ENCODE measurements at places on chromosomes 13 and 19. TPM values are rescaled to one million over a fixed set of nuclear protein-coding genes. Genes with fewer than 3 reads are reported as not detected.

The RELB gene
- total RNA-seq, result 4.0 TPM

The RFX2 gene
- total RNA-seq, result 5.7 TPM

The MYO16 gene
- not detected for total RNA-seq

The CRB3 gene
- total RNA-seq, result not detected

The URAD gene
- not detected for total RNA-seq

The VSTM1 gene
- not detected for total RNA-seq

The PLPP2 gene
- total RNA-seq, result 0.04 TPM

The PIP5K1C gene
- 11.8 TPM for total RNA-seq

The RTBDN gene
- 0.45 TPM for total RNA-seq

DNA sequence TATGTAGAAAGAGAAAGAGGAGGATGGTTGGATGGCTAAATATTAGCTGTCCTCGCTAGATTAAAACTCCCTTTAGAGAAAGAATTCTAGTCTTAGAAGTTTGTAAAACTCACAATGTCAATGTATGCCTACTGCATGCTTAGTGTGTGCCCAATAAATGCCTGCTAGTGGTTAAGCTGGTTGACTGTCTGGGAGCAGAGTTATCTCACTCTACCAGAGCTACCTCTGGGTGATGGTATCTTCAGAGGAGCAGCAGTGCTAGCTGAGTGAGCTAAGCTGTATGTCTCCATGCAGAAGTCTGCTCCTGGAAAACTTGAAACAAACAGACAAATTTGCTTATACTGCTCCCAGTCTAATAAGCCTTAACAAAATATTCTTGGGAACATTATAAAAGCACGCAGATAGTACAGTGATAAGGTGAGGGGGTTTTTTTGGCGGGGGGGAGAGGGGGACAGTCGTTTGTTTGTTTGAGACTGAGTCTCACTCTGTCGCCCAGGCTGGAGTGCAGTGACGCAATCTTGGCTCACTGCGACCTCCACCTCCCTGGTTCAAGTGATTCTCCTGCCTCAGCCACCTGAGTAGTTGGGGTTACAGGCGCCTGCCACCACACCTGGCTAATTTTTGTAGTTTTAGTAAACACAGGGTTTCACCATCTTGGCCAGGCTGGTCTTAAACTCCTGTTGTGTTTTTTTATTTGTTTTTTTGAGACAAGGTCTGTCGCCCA lies 202.8 kb upstream of the TSC22D1 start:
- no peak overlapping the region for H3K4me3 ChIP-seq
- no peak for DNase-seq
- no peaks in the 10 kb centered on the region for H3K4me1 ChIP-seq
- no peaks in the 10 kb centered on the region for H3K36me3 ChIP-seq
- no peak overlapping the region for H3K27ac ChIP-seq
- no peaks in the 10 kb centered on the region for H3K27me3 ChIP-seq

DNA sequence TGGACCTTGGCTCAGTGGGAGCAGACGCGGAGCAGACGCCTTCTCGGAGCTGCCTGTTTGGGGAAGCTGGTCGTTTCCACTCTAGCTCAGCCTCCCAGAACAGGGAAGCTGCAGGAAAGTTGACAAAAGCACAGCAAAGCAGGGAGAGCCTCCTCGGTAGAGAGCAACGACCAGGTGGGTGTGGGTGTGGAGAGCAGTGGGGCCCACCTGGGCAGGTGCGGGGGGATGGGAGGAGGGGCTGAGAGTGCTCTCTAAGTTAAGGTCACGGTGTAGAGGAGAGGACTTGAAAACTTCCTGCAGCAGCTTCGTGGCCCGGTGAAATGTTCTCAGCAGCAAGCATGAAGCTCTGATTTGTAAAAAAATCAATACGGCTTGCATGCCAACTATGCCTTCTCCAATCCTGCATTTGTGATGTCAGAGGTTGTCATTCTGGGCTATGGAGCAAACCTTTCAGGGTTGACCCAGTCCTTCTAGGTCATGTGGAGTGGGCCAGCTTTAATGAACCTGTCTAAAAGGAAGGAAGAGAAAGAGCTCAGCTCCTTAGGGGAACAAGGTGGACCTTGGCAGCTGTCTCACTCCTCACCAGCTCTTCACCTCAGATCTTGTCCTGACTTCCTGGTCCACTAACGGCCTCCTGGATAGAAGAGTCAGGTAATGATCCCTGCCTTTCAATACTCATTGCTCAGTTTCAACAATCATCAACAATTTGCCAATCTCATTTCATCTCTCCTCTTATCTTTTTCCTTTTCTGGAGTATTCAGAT lies 85.8 kb upstream of the UBL3 start:
- H3K36me3 ChIP-seq, result no peaks in the 10 kb centered on the region
- no peak overlapping the region for H3K27ac ChIP-seq
- H3K4me1 ChIP-seq, result no peaks in the 10 kb centered on the region
- no peak for DNase-seq
- H3K27me3 ChIP-seq, result peaks cover 18% of the 10 kb centered on the region

GRCh38 chr19:55688422-55689218 lies 13.6 kb downstream of the EPN1 start:
- peak overlapping the region; percentile 81 for H3K27ac ChIP-seq
- H3K4me3 ChIP-seq, result no peak overlapping the region

- peaks cover 14% of the 10 kb centered on the region for H3K4me1 ChIP-seq
- H3K27ac ChIP-seq, result no peak overlapping the region
- peaks cover 4% of the 10 kb centered on the region for H3K36me3 ChIP-seq
Measured at GRCh38 chr13:110233951-110234280, 73.0 kb downstream of the COL4A1 start.

DNA sequence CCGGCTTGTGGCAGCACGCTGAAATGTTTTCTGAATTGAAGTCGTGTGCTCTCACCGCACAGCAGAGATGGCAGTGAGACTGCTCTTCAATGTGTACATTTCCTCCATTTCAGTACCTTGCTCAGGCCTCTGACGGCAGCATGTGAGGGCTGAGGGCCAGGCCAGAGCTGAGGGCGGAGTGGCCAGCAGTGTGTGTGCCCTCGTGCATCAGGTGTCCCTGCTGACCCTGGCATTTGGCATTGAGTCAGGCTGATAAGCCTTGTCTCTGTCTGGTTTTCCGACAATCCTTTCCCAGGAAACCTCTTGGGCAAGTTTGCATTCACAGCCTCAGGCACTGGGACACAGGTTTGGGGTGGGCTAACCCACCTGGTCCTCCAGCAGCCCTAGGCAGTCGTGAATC lies 62.3 kb downstream of the EFNB2 start:
- no peak overlapping the region for H3K4me3 ChIP-seq
- no peak overlapping the region for H3K27ac ChIP-seq
- no peaks in the 10 kb centered on the region for H3K36me3 ChIP-seq
- H3K27me3 ChIP-seq, result no peaks in the 10 kb centered on the region
- no peaks in the 10 kb centered on the region for H3K4me1 ChIP-seq

DNA sequence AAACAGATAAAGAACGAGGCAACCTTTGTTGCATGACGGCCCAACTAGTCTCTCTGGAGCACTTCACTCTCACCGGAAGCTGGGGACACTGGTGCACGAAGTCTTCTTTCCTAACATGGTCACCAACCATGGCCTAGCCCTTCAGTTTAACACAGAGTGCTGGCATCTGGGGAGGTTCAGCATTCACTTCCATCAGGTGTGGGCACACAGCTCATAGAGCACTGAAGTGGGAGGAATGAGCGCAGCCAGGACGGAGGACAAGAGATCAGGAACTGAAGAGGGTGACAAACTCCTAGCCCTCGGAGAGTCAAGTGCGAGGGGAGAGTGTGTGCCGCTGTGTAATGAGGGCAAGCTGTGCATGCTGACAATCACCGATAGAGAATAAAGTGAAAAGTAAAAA lies 92.4 kb downstream of the CDADC1 start:
- no peaks in the 10 kb centered on the region for H3K4me1 ChIP-seq
- no peaks in the 10 kb centered on the region for H3K36me3 ChIP-seq
- no peak for DNase-seq
- H3K27ac ChIP-seq, result no peak overlapping the region

DNA sequence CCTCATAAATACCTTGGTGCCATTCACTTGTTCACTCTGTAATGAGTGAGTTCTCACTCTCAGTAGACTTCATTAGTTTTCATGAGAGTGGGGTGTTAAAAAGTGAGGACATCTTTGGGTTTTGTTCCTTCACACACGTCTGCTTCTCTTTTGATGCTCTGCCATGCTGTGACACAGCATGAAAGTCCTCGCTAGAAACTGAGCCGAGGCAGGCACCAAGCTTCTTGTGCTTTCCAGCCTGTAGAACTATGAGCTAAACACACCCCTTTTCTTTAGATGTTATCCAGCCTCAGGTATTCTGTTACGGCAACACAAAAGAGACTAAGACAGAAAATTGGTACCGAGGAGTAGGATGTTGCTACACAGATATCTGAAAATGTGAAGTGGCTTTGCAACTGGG lies 43.7 kb downstream of the ALOX5AP start:
- H3K27me3 ChIP-seq, result no peaks in the 10 kb centered on the region
- no peak for DNase-seq
- peaks cover 9% of the 10 kb centered on the region for H3K4me1 ChIP-seq
- no peaks in the 10 kb centered on the region for H3K36me3 ChIP-seq
- no peak overlapping the region for H3K4me3 ChIP-seq

DNA sequence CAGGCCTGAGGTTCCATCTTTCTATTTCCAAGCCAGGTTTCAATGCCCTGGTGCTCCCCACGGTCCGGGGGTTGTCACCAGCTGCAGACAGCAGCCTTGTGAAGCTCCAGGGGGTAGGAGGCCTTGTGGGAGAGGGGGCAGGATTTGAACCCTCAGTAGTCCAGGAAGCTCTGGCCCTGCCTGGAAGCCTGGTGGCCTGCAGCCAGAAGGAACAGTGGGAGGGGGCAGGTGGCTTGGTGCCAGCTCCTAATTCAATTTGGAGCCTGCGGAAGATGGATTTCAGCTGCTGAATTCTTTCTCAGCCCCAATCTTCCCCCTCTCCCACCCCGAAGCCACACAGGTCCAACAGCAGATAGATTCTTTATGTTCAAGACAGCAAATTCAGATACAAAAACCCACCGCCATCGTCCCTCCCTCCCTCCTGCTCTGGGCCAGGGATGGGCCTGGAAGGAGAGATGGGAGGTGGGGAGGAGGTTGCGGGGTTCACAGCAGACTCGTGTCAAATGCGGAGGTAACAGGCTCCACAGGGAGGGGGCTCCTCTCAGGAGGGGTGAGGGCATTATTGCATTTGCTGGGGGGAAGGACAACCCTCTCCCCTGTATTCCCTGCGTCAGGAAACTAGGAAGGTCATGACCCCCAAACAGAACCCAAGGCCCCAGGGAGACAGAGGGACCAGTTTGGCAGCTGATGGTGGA lies 2.4 kb upstream of the PTGER1 start:
- DNase-seq, result no peak
- peaks cover 20% of the 10 kb centered on the region for H3K36me3 ChIP-seq
- H3K27me3 ChIP-seq, result no peaks in the 10 kb centered on the region

GRCh38 chr19:29866011-29866410 lies 54.2 kb downstream of the CCNE1 start:
- H3K27ac ChIP-seq, result no peak overlapping the region
- no peak for DNase-seq
- H3K27me3 ChIP-seq, result peaks cover 3% of the 10 kb centered on the region
- H3K4me3 ChIP-seq, result no peak overlapping the region
- no peaks in the 10 kb centered on the region for H3K36me3 ChIP-seq

DNA sequence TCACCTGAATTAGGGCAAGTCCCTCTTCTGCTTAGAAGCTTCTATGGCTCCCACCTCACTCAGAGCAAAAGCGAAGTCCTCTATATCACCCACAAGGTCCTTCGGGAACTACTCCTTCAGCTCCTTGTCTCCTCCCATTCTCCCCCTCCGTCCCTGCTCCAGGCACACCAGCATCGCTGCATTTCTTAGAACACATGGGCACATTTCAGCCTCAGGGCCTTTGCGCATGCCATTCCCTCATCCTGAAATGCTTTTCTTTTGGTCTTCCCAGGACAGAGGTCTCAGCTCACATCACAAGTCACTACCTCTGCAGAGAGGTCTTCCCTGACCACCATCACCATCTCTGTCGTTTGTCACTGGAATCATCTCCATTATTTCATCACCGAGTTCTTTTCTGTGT lies 4.0 kb downstream of the S1PR5 start:
- no peak overlapping the region for H3K27ac ChIP-seq
- no peaks in the 10 kb centered on the region for H3K36me3 ChIP-seq
- H3K4me1 ChIP-seq, result peaks cover 7% of the 10 kb centered on the region
- no peak for DNase-seq

DNA sequence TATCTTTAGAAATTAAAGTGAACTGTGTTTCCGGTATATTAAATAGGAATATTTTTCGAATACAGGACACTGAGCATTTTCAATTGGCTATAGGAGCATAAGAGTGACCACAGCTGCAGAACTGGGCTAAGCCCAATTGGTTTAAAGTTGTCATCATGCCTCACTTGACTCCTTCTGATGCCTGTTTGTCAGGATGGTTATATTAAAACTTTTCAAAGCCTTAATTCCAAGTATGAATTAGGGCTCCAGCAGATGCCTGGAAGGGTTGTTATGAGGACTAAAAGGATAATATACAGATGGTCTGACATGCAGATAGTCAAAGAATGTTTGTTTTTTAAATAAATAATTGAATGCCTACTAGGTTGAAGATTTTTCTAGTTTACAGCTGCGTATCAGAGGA lies 100.0 kb downstream of the LMO7 start:
- peaks cover 5% of the 10 kb centered on the region for H3K4me1 ChIP-seq
- no peaks in the 10 kb centered on the region for H3K27me3 ChIP-seq
- H3K4me3 ChIP-seq, result no peak overlapping the region
- no peaks in the 10 kb centered on the region for H3K36me3 ChIP-seq

GRCh38 chr19:10918359-10918758 lies 10.1 kb downstream of the YIPF2 start:
- no peak overlapping the region for H3K27ac ChIP-seq
- H3K36me3 ChIP-seq, result no peaks in the 10 kb centered on the region
- no peak overlapping the region for H3K4me3 ChIP-seq
- peaks cover 4% of the 10 kb centered on the region for H3K4me1 ChIP-seq

DNA sequence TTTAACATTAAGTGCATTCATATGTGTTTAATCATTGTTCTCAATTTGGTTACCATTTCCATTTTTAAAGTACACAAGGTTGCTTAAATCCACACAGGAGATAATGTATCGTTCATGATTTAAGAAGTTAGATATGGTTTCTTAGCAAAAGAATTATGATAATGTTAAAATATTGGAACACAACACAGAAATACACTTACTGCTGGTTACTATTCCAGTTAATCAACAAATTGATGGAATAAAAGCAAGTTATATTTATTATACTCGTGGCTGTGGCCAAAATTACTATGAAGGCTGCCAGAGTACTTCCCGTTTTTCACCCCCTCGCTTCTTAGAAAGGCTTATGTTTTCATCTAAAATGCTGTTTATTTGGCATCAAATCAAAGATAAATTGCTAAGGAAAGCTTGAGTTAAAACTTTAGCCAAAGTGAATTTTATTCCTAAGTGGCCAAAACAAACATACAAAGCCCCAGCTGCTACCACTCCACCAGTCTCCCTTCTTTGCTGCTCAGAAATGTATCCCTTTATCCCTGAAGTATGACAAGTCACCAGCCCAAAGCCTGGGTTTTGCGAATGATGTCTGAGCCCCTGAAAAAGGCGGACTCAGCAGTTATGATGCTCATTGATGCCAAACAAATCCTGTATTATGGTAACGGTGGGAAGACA lies 27.7 kb downstream of the LCP1 start:
- H3K4me1 ChIP-seq, result no peaks in the 10 kb centered on the region
- no peaks in the 10 kb centered on the region for H3K27me3 ChIP-seq
- H3K36me3 ChIP-seq, result no peaks in the 10 kb centered on the region
- DNase-seq, result no peak
- H3K27ac ChIP-seq, result no peak overlapping the region

DNA sequence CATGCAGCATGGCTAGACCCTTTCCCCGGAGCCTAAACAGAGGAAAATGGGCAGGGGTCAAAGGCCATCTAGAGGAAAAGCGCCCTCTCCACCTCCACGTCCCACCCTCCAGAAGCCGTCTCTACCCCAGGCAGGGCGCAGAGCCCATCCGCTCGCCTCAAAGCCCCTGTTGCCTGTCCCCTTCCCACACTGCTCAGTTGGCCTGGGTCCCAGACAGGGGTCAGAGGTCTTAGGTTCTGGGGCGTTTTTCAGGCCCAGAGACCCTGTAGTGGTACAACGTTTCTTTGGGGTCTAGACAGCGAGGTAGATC lies 285 bp downstream of the TMEM143 start:
- H3K27ac ChIP-seq, result peak overlapping the region; percentile 39
- H3K36me3 ChIP-seq, result no peaks in the 10 kb centered on the region
- H3K4me3 ChIP-seq, result peak overlapping the region; percentile 55
